Activated CD8-positive, alpha-beta T cell treated with anti-CD3 and anti-CD28 coated beads, Interleukin-2, amount 10 ng/mL, durations not matched to agents 7 days and 5 days (primary cell): ENCODE measurements at places on chromosomes 12 and 14. TPM values are rescaled to one million over a fixed set of nuclear protein-coding genes. Genes with fewer than 3 reads are reported as not detected.

DNA sequence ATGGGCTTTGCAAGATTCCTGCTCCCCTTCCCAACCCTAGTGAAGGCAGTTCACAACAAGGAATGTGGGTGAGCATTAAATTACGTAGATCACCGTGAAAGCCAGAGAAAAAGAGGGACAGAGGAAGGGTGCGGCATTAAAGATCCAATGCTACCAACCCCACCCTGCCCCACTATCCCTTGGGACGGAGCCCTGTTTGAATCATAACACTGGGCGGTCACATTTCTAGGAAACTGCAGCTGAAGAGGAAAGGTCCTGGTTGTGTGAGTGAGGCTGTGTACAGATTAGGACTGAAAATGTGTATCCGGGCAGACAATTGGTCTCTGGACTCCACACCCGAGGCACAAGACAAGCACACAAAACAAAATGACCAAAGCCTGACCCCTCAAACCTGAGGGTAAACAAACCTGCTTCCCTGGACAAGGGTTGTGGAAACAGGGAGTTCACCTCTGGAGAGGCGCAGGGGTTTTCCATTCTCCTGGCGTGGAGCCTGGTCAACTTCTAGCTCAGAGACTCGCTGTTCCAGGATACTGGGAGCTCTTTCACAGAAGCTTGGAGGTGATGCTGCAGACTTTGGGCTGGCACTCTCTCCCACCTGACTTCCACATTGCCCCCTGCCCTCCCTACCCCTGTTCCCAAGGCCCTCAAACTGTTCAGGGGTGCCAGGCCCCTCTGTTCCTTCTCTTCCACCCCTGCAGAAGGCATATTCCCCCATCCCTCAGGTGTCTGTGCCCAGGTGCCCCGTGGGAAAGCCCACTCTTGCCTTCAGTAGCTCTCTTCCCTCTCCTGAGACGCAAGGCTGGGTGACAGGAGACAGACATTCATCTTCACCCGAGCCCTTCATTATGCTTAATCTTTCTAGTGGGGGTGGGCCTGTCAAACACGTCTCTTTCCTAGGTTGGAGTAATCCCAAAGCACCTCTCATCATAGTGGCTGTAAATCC is 16.5 kb downstream of the NINJ2 start:
- no peaks in the 10 kb centered on the region for H3K27me3 ChIP-seq
- H3K36me3 ChIP-seq = peaks cover 7% of the 10 kb centered on the region
- H3K27ac ChIP-seq = no peak overlapping the region
- DNase-seq = no peak
- H3K4me1 ChIP-seq = peaks cover 35% of the 10 kb centered on the region

GRCh38 chr14:68523989-68524725 is 268.7 kb downstream of the ZFP36L1 start:
- no peaks in the 10 kb centered on the region for H3K36me3 ChIP-seq
- H3K27me3 ChIP-seq = no peaks in the 10 kb centered on the region
- H3K4me1 ChIP-seq = no peaks in the 10 kb centered on the region

DNA sequence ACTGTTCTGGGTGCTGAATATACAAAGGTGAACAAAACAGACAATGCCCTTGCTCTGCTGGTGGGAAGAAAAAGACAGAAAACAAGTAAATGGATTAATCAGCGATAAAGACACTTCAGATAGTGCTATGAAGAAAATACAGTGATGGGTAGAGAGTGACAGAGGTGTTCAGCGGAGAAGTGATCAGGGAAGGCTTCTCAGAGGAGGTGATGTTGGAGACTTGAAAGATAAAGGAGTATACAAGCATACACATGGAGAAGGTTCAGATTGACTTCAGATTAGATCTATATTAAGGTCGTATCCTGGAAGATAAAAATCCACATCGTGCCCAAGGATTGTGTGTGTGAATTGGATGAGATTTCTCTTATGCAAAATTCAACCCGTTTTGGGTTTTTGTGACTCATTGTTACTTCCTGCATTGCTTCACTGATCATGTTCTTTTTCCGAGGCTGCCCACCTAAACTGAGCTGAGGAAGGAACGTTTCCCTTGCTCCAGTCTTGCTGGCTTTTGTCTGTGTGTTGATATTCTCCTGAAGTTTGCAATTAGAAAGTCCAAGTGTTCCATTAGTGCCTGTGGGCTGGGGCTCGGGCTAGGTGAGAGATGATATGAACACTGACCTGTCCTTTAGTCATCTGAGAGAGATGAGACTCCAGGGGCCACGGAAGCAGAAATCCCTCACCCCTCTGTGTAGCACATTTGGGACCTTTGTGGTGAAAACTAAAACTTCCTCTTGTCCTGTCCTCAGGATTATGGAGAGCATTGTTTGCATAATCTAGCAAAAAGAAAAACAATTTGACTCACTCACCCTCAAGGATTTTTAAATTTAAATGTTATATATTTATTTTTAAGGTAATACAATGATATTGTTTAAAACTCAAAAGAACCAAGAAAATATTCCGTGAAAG is 27.6 kb downstream of the PLXNC1 start:
- H3K36me3 ChIP-seq = peaks cover 61% of the 10 kb centered on the region
- no peak for DNase-seq
- peaks cover 59% of the 10 kb centered on the region for H3K4me1 ChIP-seq
- H3K27ac ChIP-seq = peak overlapping the region; percentile 15
- H3K27me3 ChIP-seq = no peaks in the 10 kb centered on the region

DNA sequence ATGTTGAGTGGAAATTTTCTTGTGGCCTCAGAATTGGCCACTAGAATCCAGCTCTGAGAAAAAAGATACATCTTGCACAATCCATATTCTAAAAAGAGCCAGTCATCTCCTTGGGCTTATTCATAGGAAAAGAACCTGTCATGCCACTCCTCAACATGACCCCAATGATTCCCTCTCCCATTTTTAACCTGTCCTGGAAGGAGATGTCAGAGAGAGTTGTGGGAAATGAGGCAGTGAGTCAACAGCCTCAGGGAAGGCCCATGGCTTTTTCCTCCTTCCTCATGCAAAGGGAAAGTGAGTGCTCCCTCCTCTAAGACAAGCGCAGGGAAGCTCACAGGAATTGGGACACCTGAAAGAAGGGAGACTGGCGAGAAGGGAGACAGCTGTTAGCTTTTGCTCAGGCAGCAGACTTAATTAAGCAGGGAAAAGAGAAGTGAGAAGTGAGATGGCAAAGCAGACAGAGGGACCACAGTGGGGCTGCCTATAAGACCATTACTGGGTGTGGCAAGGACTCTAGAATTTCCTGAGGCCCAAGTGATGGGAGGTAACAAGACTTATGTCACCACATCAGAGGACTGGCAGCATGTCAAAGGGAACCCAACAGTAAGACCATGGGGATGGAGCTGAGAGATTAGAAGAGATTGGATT is 10.2 kb upstream of the DHRS7 start:
- no peaks in the 10 kb centered on the region for H3K36me3 ChIP-seq
- H3K4me3 ChIP-seq = no peak overlapping the region
- DNase-seq = no peak
- H3K27me3 ChIP-seq = peaks cover 2% of the 10 kb centered on the region
- H3K27ac ChIP-seq = no peak overlapping the region
- H3K4me1 ChIP-seq = peaks cover 6% of the 10 kb centered on the region

GRCh38 chr14:102838501-102838900 is 61.3 kb downstream of the TRAF3 start:
- peaks cover 7% of the 10 kb centered on the region for H3K4me1 ChIP-seq
- no peak overlapping the region for H3K27ac ChIP-seq
- no peak for DNase-seq
- peaks cover 13% of the 10 kb centered on the region for H3K36me3 ChIP-seq

DNA sequence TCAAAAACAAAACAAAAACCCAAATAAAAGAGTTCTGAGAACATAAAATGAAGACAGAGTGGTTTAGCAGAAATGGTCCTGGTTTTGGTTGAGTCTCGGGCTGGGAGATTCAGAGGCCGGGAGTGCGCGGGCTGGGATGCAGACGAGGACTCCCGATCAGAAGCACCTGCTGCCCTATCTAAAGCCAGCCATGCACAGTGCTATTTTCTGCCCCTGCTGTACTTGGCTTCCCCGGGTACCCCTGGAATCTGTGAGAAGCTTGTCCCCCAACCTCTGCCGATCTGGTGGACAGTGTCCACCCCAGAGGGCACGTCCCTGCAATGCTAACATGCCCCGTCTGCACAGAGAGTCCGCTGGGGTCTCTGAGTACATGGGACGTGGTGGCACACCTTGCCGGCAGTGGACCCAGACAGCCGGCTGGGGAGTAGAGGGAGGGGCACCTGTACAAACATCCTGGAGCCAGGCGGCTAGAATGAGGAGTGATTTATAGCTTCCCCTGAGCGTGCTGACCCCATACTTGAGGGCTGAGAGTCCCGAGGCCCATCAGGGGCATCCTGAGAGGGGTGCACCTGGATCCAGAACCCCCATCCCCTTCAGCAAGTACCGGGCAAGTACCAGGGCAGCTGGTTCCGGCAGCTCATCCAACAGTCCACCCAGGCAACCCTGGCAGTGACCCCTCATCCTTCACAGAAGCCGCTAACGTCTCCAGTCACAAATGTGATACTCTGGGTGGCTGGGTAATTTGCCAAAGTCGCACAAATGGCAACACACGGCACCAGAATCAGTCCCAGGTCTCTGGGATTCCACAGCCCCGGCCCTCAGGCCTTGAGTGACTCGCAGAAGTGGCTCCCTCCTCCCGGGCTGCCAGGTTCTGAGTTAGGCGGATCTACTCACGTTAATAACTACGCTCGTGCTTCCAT is 37.1 kb downstream of the CHGA start:
- no peak overlapping the region for H3K4me3 ChIP-seq
- peaks cover 13% of the 10 kb centered on the region for H3K36me3 ChIP-seq
- no peaks in the 10 kb centered on the region for H3K4me1 ChIP-seq

- no peak for DNase-seq
- no peak overlapping the region for H3K27ac ChIP-seq
- peaks cover 11% of the 10 kb centered on the region for H3K27me3 ChIP-seq
- no peak overlapping the region for H3K4me3 ChIP-seq
Observed at GRCh38 chr14:51628238-51628637, 23.5 kb upstream of the FRMD6 start.

DNA sequence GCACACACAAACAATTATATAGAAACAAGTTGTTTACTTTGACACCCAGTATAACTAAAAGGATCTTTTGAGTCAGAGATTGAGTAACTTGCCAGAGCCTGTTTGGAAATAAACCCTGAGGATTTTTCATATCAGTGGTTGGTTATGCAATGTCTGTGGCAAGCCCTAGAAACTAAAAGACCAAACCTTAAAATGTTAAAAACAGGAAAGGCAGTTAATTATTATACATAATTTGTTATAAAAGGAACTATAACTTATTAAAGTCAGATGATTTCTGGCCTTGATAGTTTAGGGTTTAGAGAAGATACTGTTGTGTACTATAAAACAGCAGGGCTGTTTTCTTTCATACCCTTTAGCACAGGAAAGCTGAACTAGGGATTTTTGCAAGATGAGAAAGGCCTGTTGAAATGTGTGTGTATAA is 44.1 kb downstream of the PSEN1 start:
- H3K27ac ChIP-seq = no peak overlapping the region
- H3K36me3 ChIP-seq = peaks cover 11% of the 10 kb centered on the region
- no peak overlapping the region for H3K4me3 ChIP-seq
- DNase-seq = no peak

- peaks cover 2% of the 10 kb centered on the region for H3K4me1 ChIP-seq
- no peak overlapping the region for H3K4me3 ChIP-seq
- peaks cover 50% of the 10 kb centered on the region for H3K27me3 ChIP-seq
- H3K27ac ChIP-seq = no peak overlapping the region
- peaks cover 4% of the 10 kb centered on the region for H3K36me3 ChIP-seq
Observed at GRCh38 chr14:76138119-76138757, 13.5 kb upstream of the GPATCH2L start.

DNA sequence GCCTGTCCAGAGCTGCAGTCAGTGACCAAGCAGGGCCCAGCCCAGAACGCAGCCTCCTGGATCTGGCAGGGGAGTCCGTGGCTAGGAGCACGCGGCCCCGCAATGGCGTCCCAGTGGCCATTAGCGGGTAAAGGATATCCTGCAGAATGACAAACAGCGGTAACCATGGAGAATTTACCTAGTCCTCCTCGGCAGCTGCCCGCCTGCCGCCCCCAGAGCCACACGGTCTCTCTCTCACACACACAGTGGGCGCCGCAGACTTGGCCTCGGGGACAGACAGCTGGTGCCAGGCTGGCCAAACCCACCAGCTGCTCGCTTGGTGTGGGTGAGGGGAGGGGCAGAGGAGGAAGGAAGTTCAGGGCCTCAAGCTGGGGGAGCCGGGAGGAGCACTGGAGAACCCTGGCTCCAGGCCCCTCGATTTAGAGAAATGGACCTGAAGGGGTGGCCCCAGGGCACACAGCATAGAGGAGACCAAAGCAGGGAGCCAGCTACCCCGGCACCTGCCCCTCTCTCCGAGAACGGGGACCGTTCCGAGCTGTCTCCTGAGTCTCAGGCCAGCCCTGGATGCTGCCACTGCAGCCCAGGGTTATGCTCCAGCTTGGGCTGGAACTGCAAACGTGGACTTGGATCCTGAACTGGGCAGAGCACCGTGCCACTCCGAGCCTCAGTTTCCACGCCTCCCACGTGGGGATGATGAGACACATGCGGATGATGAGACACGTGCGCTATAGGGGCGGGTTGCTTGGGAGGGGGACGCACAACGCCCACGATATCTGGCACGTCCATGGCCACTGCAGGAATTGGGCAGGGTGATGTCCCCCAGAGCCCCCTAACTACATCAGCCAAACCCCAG is 3.4 kb downstream of the CDK2AP1 start:
- no peak for DNase-seq
- peaks cover 2% of the 10 kb centered on the region for H3K36me3 ChIP-seq
- H3K4me3 ChIP-seq = peak overlapping the region; percentile 40
- peak overlapping the region; percentile 52 for H3K27ac ChIP-seq
- H3K27me3 ChIP-seq = no peaks in the 10 kb centered on the region

GRCh38 chr14:50871914-50872732 is at the start of gene ABHD12B:
TSS of gene ABHD12B (plus strand) at chr14:50872053. CDS start at chr14:50872175, 122 bp downstream.
- no peaks in the 10 kb centered on the region for H3K36me3 ChIP-seq
- H3K4me3 ChIP-seq = no peak within 1 kb of the TSS
- H3K27me3 ChIP-seq = peaks cover 71% of the 10 kb centered on the region
- DNase-seq = no peak
- no peak within 1 kb of the TSS for H3K27ac ChIP-seq

GRCh38 chr12:48351022-48351708 is 446 bp upstream of the ZNF641 start:
- peaks cover 3% of the 10 kb centered on the region for H3K27me3 ChIP-seq
- peaks cover 20% of the 10 kb centered on the region for H3K4me1 ChIP-seq

- H3K27me3 ChIP-seq = no peaks in the 10 kb centered on the region
- DNase-seq = no peak
- H3K27ac ChIP-seq = no peak overlapping the region
- no peaks in the 10 kb centered on the region for H3K4me1 ChIP-seq
Observed at GRCh38 chr14:51188566-51189185, 51.4 kb upstream of the TMX1 start.

The ADGRD1 gene
- total RNA-seq = not detected

The PTPRR gene
- total RNA-seq = not detected

The MGST1 gene
- not detected for total RNA-seq

The EML5 gene
- total RNA-seq = 2.1 TPM

The TAS2R14 gene
- 2.1 TPM for total RNA-seq

The COCH gene
- 2.3 TPM for total RNA-seq
